Esophagus mucosa (tissue), 1 donor: ENCODE measurements at places on chromosomes 11 and 22.
A peak's percentile ranks its signal among the peaks of the same experiment; 100 is the strongest.

DNA sequence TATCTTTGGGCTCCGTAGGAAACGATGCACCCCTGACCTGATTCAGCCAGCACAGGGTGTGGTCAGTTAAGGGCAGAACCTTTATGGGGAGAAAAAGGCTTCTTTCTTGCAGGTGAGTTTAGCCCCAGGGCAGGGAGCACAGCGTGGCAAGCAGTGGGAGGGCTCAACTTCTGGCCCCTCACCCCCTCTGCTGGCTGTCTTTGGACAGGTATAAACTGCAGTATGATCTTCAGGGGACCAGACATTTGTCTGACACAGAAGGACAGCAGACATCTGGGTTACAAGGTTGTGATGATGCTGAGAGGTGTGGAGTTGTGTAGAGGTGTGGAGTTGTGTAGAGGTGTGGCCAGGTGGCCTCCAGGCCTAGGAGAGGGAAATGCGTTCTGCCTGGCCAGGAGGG lies 324.0 kb upstream of the PLET1 start:
- no peak for ATAC-seq

DNA sequence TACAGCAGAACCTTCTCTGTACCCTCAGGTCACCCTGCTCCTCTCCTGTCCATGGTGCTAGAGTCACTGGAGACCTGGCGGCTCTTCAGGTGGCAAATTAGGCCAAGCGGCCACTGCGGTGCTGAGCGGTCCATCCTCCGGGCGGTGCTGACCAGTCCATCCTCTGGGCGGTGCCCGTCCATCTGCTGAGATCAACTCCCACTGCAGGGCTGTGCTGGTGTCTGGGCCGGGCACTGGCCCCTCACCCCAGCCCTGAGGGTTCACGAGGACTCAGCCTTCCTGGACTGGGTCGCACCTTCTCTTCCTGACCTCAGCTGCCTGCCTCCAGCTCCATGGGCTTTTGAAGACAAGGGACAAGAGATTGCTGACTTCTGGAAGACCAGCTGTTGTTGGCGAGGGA lies 782.9 kb downstream of the BRD1 start:
- ATAC-seq: no peak

DNA sequence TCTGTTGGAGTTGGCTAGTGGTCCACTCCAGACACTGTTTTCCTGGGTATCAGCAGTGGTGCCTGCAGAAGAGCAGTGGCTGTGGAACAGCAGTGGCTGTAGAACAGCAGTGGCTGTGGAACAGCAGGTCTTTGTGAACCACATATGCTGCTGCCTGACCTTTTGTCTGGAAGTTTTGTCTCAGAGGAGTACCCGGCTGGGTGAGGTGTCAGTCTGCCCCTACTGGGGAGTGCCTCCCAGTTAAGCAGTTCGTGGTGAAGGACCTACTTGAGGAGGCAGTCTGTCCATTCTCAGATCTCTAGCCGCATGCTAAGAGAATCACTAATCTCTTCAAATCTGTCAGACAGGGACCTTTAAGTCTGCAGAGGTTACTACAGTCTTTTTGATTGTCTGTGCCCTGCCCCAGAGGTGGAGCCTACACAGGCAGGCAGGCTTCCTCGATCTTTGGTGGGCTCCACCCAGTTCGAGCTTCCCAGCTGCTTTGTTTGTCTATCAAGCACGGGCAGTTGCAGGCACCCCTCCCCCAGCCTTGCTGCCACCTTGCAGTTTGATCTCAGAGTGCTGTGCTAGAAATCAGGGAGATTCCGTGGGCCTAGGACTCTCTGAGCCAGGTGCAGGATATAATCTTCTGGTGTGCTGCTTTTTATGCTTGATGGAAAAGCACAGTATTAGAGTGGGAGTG lies 89.1 kb upstream of the TRIM48 start:
- ATAC-seq: no peak

DNA sequence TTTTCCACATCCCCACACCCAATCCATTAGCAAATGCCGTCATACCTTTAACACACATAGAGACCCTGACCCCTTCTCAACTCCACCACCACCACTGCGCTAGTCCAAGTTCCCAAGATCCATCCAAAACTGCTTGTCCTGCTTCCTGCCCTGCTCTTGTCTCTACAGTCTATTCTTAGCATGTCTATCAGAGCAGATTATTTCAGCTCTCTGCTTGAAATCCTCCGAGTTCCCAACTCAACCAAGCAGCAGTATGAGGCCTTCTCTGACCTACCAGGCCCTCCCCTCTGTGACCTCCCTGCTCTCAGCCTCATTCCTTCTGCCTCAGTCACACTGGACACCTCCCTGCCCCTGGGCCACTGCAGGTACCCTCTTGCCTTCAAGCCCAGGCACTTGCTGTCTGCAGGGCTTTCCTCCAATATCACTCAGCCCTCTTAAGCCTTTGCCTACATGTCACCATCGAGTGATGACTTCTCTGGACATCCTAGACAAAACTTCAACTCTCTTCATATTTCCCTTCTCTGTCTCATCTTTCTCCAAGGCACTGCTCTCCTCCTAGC lies 134.6 kb downstream of the SPATA19 start:
- ATAC-seq: no peak

DNA sequence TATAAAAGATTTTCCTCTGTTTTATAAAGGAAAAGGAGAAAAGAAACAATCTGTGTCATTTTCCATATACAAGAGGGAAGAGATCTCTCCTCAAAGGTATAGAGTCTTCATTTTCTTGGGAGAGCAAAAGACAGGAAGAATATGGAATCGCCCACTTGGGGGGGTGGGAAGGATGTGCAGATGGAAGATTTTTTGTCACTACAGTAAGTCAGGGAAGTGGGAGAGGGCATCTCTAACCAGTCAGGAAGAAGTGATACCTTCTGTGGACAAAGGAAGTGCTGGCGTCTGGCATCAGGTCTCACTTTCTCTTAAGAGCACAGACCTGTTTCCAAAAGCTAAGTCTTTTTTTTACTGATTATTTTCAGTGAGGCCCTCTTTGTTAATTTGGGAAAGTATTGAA lies 1.4 kb downstream of the PRR14L start:
- ATAC-seq: no peak

GRCh38 chr22:20199906-20200305 lies 49.1 kb upstream of the CCDC188 start:
- no peak for ATAC-seq

GRCh38 chr11:85815186-85815931 lies 4.4 kb upstream of the SYTL2 start:
- no peak for ATAC-seq

GRCh38 chr11:117860139-117860538 lies 16.3 kb downstream of the FXYD6 start:
- ATAC-seq: no peak

- ATAC-seq: peak; percentile 2
Measured at GRCh38 chr11:124762624-124763155, 600 bp upstream of the ESAM start.

GRCh38 chr11:68145120-68145866 lies 24.1 kb upstream of the CHKA start:
- peak; percentile 32 for ATAC-seq

DNA sequence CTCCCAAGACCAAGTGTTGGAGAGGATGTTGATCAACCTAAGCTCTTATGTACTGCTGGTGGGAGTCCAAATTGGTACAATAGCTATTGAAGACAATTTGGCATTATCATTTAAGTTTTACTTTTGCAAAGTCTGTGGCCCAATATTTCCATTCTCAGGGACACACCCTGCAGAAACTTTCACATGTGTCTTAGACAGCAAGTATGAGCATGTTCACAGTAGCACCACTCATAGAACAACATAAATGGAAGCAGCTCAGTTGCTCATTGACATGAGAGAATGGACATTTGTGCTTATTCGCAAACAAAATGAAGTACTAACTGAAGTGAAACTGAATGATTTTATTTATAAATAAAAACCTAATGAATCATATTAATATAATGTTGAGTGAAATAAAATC lies 135.5 kb downstream of the NOX4 start:
- peak; percentile 80 for ATAC-seq

GRCh38 chr11:92224407-92225124 lies at the start of gene FAT3:
Gene FAT3 (plus strand): TSS chr11:92224818. CDS start chr11:92352113, 127,295 bp downstream.
- ATAC-seq: peak; percentile 11
